CD4-positive, alpha-beta T cell (primary cell): ENCODE measurements at places on chromosomes 1 and 21.
A peak's percentile ranks its signal among the peaks of the same experiment; 100 is the strongest.

- DNase-seq, result no peak
Observed at GRCh38 chr1:154767315-154768240, 102.5 kb downstream of the KCNN3 start.

DNA sequence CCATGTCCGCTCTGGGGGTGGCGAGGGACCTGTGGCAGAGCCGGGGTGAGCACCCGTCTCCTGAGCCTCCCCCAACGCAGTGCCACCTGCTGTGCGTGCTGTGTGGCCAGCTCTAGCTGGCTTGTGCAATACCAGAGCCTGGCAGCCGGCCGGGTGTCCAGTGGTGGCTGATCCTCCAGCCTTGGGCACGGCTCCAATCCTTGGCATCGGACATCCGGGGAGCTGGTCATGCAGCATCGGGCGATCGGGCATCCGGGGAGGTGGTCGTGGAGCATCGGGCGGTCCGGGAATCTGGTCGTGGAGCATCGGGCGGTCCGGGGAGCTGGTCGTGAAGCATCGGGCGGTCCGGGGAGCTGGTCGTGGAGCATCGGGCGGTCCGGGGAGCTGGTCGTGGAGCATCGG lies 8.1 kb downstream of the SLX9 start:
- no peak for DNase-seq

DNA sequence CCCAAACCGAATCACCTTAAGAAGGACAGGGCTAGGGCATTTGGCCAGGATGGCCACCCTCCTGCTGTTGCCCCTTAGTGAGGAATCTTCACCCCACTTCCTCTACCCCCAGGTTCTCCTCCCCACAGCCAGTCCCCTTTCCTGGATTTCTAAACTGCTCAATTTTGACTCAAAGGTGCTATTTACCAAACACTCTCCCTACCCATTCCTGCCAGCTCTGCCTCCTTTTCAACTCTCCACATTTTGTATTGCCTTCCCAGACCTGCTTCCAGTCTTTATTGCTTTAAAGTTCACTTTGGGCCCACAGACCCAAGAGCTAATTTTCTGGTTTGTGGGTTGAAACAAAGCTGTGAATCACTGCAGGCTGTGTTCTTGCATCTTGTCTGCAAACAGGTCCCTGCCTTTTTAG lies 3.6 kb downstream of the BTG2 start:
- DNase-seq, result peak; percentile 42

- DNase-seq, result no peak
Observed at GRCh38 chr1:21564521-21565095, 55.4 kb downstream of the ALPL start.

- DNase-seq, result no peak
Observed at GRCh38 chr1:93613898-93614297, 67.7 kb downstream of the BCAR3 start.

GRCh38 chr1:172837816-172838679 lies 179.1 kb downstream of the FASLG start:
- DNase-seq, result no peak

DNA sequence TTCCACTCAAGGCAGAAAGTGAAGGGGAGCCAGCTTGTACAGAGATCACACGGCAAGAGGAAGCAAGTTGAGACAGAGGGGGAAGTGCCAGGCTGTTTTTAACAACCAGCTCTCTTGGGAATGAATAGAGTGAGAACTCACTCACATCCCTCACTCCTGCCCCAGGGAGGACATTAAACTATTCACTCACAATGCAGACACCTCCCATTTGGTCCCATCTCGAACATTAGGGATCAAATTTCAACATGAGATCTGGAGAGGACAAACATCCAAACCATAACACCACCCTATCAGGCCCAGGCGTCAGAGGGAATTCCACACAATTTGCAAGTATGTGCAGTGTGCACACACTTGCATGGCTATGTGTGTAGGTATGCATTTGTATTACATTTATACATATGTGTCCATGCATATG lies 62.7 kb downstream of the DMAP1 start:
- DNase-seq, result no peak

DNA sequence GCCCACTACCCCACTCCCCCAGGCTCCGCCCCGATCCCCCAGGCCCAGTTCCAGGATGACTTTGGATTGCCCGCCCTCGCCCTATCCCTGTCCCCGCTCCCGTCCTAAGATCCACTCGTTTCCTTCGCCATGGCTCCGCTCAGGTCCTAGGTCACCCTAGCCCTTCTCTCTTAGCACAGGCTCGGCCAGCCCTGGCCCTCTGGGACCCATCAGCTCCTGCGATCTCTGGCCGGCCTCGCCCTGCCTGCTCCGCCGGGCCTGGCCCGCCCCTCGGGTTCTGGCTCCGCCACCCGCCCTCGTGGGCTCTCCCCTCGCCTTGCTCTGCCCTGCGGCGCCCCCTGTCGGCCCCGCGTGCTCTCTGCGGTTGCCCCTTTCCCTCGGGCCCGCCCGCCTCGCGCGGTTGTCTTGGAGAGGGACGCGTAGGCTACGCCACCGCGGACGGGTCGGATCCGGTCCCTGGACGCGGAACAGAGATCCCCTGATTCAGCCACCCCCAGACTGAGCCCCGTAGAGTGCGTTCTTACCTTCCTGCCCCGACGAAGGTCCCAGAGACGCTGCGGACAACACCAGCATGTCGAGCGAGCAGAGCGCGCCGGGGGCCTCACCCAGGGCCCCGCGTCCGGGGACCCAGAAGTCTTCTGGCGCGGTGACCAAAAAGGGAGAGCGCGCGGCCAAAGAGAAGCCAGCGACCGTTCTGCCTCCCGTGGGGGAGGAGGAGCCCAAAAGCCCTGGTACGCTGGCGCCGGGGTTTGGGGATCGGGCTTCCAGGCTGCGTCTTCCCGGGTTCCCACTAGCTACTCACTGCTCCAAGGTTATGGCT lies at the start of gene LRRC71:
LRRC71 (plus strand) TSS at position 400 of the 820 bp plus-strand sequence; CDS start at position 572, 172 bp downstream.
- peak; percentile 22 for DNase-seq

GRCh38 chr1:161718559-161719324 lies 2.6 kb upstream of the FCRLB start:
- DNase-seq, result no peak

- DNase-seq, result no peak
Observed at GRCh38 chr1:179917601-179918429, 35.7 kb downstream of the TOR1AIP1 start.

GRCh38 chr1:96372881-96373280 lies 348.7 kb upstream of the PTBP2 start:
- no peak for DNase-seq
